ENCODE measurements at places on chromosomes 5 and 9.
A peak's percentile ranks its signal among the peaks of the same experiment; 100 is the strongest.

DNA sequence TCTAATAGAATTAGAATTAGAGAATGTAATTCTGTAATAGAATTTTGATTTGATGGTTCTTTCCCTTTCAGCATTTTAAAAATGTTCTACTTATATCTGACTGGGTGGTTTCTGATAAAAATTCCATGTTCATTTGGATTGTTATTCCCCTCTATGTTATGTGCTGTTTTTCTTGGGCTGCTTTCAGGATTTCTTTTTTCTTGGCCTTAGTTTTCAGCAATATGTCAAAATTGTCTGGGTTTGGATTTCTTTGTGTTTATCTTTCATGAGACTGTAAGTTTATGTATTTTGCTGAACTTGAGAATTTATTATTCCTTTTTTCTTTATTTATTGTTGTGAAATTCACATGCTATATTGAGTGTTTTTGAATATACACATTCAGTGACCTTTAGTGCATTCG lies 189.1 kb downstream of the RANBP17 start:
- no peak for DNase-seq

GRCh38 chr5:137195483-137195882 lies 303.6 kb downstream of the SPOCK1 start:
- no peak for DNase-seq

DNA sequence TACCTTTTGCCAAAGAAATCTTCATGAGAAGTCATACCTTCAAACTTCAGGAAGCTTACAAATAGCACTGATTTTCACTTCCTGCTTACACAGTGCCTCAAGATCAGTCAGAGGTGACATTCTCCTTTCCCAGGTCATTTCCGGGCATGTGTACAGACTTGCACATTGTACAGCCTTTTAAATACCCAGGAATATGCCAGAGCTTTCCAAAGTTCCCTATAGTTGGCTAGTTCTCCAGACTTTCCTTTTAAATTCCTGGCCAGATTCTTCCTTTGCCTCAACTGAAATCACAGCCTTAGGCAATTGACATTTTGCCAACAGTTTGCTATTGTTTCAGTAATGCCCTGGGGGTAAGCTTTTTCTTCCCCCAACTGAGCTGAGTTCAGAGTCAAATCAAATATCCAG lies 47.2 kb downstream of the RFX3 start:
- DNase-seq = peak; percentile 9

- DNase-seq = no peak
These were observed 73.8 kb upstream of the IFNE start for GRCh38 chr9:21555911-21556310.

DNA sequence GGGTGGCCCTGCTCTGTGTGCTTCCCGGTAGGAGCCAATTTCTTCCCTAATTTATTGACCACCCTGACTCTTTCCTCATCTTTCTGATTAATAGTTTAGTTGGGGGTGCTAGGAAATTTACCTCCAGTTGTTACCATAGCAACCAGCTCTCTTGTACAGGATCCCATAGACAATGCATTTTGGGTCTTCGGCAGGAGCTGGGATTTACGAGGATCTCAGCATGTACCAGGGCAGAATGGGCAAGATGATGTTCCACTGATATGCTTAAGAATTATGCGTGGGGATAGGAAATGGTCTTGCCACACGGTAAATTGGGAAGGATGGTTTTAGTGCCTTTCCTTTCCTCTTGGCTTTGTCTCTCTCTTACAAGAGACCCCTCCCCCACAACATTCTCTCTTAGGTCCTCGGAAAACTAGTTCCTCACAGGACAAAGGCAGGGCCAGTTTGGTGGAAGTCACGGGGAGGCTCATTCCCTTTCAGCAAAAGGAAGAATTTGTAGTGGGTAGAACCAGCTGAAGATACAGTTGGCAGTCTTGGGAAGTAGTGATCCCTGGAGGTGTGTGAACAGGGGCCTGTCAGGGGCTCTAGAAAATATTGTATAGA lies 133.4 kb upstream of the SHB start:
- DNase-seq = no peak

- DNase-seq = no peak
These were observed 9.2 kb upstream of the DENND4C start for GRCh38 chr9:19221326-19221725.

GRCh38 chr5:78286290-78286689 lies 8.2 kb downstream of the AP3B1 start:
- no peak for DNase-seq

DNA sequence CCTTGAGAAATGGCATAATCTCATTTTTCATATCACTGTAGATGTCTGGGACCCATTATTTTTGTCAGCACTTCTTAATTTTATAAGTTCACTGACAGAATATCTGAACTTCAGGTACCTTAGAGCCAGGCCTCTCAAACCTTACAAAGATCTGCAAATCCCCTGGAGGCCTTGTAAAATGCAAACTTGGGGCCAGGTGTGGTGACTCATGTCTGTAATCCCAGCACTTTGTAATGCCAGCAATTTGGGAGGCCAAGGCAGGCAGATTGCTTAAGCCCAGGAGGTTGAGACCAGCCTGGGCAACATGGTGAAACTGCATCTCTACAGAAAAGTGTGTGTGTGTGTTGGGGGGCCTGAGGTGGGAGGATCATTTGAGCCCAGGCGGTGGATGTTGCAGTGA lies 30.8 kb downstream of the RASGRF2 start:
- DNase-seq = no peak

- DNase-seq = no peak
These were observed 8.4 kb upstream of the NDST1 start for GRCh38 chr5:150499437-150499956.

- no peak for DNase-seq
These were observed 40.7 kb upstream of the HSD17B4 start for GRCh38 chr5:119411361-119412278.

- DNase-seq = no peak
These were observed 232.1 kb downstream of the SH3GL2 start for GRCh38 chr9:17810728-17811571.

DNA sequence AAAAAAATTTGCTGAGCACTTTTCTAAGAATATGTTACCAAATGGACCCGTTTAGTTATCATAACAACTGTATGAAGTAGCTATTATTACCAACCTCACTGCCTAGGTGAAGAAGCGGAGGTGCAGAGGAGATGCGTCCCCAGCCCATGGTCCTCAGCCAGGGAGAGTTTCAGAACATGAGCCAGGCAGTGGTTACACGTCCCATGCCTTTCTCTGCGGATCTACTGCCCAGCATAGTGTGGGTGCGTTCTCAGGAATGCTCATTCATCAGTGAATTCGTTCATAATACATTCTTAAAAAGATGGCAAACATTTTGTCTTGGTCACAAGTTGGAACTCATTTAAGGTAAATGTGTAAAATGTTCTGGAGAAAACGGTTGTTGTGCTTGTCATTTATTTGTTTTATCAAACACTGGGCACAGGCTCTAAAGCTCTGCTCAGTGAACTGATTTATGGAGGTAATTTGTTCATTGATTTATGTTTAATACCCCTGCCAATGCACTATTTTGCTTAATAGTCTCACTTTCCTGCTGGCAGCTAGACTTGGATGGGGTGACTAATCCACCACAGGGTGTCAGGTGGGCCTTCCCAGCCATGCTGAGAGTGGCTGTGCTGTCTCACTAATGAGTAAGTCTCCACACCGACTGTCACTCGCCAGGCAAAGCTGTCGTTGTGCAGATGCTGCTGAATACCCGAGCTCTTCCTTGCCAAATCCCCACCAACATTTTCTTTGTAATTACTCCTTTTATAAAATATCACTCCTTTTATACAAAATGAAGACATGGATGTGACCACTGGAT lies 248.8 kb downstream of the TENT4A start:
- DNase-seq = no peak

DNA sequence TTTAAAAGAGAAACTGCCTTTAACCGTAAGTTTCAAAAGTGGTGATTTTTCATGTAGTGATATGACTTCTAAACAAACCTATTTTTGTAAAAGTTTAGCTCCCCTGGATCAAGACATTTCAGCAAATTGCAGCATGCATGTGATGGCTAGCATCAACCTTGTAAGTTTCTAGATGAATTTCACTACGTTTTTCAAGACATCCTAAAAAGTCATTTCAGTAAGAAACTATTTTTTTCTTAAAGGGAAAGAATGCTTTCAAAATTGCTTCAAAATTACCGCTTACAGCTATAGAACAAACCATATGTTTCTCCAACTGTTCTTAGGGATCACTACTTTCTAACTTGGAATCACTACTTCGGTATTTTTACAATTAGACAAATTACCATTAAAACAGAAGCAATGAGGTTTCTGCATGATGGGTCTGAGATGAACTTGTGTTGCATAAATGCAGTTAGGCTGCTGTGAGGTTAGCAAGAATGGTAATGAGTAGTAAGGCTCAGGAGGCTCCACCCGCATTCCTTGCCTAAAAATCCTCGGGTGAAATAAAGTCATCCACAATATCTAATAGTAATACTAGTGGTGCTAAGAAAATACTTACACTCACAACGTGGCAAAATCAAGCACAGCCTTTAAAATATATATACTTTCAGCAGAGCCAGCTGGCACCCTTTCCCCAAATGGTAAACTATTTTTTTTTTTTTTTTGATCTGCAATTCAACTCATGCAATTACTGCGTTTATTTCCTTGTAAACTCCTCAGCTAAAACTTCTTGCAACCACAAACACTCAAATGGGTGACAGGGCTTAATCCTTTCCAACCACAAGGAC lies 53.8 kb downstream of the CDC14B start:
- DNase-seq = no peak

GRCh38 chr9:123637606-123637944 lies 281.6 kb downstream of the CRB2 start:
- DNase-seq = no peak

DNA sequence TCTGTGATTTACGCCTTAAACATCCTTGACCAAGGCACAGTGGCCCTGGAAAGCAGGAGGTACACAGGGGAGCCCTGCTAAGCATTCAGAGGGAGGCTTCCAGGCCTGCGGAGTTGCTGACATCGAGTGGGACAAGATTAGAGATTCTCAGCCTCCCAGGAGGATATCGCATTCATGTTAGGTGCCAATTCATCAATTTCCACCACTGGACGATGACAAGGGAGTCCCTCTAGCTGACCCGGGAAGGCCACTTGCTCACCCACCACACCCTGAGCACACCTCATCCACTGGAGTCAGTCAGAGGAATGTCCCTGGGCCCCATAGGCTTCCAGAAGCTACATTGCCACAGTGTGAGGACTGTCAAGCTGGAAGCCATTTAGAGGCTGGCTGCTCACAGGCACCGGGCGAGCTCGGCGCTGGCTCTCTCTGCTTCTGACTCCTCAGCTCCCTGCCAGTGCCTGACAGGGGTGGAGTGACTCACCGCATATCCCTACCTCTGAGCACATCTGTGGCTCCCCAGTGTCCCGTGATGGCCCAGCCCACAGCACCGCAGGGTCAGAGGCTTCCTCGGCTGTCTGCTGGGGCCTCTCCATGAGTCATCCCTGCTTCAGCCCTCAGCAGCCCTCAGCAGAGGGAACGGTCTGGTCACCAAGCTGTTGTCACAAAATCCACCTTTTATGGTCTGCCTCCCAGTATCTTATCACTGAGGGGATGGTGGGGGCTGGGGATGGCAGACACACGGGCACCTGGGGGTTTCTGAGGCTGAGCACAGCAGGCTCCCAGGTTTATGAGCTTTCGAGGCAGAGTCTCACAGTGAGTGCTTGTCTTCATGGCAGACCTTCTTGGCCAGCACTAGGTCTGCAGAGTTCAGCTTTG lies 117.5 kb downstream of the ZNF608 start:
- DNase-seq = no peak

DNA sequence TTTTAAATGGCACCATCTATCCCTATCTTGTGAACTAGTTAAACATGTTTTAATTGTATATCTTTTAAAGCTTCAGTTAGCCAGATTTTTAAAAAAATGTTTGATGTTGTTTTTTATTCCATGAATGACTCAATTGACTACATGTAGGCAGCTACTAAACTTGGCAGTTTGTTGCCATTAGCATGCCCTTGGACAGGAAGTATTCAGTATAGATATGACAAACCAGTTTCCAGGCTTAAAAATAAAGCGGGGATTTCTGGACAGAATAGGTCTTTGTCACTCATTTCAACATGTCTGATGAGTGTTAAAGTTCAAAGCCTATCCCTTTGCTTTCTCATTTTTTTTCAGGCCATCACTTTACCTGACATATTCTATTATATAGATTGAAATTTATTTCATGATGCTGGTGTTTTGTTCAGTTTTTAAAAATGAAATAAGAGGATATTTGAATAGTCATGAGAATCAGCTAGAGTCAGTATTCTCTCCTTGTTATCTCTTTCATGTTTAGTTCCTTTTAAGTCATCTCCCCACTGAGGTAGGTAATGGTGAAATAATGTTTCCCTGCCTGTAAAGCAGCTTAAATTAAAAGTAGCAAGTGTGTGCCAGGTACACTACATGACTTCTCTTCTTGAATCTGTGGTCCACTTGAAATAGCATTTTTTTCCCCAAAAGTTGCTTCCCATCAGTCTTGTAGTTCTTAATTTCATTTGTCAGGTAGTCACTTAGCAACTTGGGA lies 11.9 kb downstream of the TNFAIP8 start:
- peak; percentile 46 for DNase-seq

GRCh38 chr5:147805030-147805454 lies 22.5 kb upstream of the JAKMIP2 start:
- no peak for DNase-seq

DNA sequence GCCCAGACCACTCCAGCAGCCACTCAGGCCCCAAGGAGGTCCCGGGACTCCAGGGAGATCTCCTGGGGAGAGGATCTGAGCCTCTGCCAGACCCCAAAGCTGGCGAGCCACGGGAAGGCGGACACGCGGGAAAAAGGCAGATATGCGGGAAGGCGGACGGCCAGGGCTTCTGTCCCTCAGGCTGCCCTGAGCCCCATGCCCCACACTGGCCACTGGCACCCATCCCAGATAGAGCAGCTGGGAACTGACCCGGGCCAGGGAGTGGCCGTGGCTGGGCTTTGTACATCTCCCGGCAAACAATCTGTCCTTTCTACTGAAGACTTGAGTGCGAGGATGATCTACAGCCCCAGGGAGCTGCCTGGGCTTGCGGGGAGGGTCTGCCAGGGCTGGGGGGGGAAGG lies 21.1 kb upstream of the NOTCH1 start:
- no peak for DNase-seq

DNA sequence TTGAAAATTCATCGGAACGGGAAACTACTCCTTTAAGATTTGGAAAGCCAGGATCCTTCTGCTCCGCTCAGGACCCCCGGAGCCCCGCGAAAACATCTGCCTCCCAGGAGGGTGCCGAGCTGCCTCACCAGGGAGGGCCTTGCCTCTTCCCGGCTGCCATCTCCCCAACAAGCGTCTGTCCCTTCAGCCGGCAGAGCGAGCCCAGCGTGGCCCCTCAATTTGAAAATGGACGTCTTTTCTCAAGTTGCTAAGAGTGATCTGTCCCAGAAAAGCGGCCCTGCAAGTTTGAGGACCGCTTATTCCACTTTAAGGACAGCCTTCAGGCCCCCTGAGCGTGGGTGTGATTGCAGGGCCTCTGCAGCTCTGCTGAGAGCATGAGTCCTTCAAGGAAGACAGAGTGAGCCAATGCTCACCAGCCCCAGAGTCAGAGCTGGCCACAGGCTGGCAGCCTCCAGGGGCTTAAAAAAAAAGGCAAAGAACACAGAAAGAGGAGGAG lies 101.3 kb downstream of the PHF2 start:
- DNase-seq = no peak

DNA sequence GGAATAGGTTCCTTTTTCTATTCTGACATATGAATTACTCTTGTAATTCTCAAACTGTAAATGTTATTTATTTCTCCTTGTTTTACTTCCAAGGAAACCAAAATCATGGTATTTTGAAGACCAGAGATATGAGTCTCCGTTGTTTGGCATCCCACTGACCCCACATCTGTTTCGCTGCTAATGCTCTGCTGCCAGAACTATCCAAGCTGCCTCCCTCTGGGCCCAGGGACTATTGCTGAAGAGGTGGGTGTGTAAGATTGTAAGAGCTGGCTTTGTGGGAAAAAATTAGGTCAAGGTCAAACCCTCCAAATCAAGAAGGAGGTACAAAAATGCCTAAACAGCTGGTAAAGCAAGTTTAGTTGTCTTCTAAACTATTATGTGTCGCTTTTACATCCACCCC lies 129.4 kb upstream of the MYO10 start:
- no peak for DNase-seq

Data from naive thymus-derived CD4-positive, alpha-beta T cell (primary cell).